8988T (cell line): ENCODE measurements at places on chromosomes 3 and 15.

- DNase-seq, result no peak
These were observed 18.2 kb upstream of the PRKCI start for GRCh38 chr3:170204023-170204472.

DNA sequence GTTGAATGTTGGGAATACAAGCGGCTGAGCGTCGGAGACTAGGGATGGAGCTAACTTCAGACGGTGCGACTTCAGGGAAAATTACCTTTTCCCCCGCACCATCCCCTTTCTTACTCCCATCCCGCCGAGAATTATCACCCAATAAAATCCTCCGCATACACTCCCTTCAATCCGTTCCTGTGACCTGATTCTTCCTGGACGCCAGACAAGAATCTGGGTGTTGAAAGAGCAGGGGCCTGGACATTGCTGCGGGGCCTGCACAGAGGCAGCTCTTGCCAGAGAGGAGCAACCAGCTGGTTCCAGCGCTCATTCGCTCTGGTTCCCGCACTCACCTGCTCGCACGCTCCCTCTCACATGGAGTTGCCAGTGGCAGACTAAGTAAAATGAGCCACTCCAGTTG is 241.9 kb downstream of the ALCAM start:
- no peak for DNase-seq

GRCh38 chr3:186824430-186825139 is 17.9 kb upstream of the ADIPOQ start:
- DNase-seq, result no peak

DNA sequence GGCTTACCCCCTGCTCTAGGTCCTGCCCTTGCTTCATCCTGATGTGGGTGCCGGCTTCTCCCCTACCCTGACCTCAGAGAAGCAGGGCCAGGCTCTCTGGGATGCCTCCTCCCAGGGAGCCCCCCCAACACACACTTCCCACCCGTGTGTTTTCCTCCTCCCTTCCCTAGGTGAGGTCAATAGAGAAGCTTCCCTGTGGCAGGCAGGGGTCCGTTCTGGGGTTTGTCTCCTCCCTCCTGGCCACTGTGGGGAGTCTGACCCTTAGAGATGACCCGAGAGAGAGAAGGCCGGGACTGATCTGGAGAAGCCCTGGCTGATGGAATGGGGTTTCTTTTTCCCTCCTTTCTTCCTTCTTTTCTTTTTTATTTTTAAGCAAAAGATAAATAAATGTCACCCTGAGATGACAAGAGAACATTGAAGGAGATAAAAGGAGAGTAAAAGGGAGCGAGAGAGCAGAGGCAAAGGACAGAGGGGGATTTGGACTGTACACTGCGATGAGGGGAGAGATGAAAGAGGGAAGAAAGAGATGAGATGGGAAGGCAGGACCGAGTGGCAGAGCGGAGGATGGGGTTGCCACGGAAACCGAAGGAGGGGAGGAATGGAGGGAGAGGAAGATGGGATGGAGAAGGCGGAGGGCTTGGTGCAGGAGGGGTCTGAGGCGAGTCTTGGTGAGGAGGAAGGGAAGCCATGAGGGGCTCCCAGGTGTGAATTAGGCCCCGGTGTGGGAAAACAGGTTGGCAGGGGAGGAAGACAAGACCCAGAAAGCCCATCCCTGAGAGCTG is 48.4 kb downstream of the IDH2 start:
- DNase-seq, result no peak

GRCh38 chr3:83895892-83896291 is 1062.9 kb upstream of the CADM2 start:
- DNase-seq, result no peak

- DNase-seq, result no peak
These were observed 4.4 kb upstream of the RHO start for GRCh38 chr3:129524081-129524480.
